Activated CD4-positive, alpha-beta T cell treated with anti-CD3 and anti-CD28 coated beads for 24 hours (primary cell): ENCODE measurements at places on chromosomes 4 and X.

DNA sequence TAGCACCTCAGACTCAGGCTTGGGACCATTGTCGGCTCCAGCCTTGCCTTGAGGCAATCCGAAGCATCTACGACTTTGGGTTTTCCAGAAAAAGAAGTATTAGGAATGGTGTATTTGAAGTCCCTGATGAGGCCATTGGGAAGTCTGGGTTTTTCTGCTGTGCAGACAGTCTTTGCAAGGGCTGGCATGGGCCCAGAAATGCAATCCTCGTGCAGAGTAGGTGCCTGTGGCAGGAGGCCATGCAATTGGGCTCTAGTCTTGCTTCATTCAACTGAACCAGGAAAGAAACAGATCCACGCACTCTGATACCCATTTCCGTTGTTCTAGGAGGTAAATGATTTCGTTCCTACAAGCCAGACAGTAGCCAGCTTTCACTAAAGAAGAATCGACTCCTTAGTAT lies 12.4 kb downstream of the ZFP92 start:
- no peak for DNase-seq

DNA sequence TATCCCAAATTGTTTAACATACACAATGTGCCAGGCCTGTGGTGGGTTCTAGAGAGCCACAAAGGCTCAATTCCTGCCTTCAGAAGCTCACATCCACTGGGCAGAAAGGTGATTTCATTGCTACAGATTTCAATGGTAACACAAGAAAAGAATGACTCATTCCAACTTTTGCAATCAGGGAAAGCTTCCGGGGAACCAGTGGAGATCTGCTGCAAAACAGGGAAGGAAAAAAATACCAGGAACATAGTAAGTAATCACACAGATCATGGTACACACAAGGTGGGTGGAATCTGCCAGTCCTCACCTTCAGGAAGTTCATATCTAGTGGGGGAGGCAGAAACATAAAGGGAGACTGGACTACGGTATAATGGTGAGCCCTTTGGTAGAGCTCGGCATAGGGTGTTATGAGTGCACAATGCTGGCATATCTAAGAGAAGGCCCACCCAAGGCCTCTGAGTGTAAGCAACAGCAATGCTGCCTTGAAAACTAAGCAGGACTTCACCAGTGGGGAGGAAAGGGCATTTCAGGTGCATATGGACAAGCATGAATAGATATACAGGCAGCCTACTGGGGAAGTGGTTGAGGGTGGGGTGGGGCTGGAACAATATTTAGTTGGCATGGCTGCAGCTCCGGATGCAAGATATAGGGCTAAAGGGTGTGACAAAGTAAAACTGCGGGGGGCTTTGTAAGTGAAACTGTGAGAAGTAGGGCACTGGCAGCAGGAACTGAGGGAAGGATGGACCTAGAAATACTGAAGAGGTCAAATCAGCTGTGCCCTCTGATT lies 24.2 kb downstream of the GPRIN3 start:
- DNase-seq = no peak

- no peak for DNase-seq
These were observed 518.5 kb downstream of the TLL1 start for GRCh38 chr4:166391501-166391900.

DNA sequence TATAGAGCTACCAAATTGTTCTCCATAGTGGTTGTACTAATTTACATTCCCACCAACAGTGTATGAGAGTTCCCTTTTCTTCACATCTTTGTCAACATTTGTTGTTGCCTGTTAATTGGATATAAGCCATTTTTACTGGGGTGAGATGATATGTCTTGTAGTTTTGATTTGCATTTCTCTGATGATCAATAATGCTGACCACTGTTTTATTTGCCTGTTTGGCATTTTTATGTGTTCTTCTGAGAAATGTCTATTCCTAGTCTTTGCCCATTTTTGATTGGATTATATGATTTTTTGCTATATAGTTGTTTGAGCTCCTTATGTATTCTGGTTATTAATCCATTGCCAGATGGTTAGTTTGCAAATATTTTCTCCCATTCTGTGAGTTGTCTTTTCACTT lies 44.3 kb downstream of the ACTRT1 start:
- no peak for DNase-seq

DNA sequence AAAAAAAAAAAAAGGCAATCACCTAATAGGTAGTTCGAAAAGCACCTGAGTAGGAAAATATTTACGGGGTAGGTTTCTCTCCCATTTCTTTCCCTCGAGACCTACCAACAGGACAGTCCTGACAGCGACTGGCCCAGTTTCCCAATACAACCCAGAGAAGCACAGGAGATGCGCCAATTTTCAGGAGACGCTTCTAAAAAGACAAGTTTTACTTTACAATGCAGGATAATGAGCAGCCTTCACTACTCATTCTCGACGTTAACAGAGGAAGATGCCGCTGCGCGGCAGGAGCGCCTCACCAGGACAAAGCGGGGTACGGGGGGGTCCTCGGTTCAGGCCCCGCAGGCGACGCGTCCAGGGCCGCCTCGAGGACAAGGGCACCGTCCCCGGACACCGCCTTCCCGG lies 708 bp downstream of the BCLAF3 start:
- DNase-seq = no peak

DNA sequence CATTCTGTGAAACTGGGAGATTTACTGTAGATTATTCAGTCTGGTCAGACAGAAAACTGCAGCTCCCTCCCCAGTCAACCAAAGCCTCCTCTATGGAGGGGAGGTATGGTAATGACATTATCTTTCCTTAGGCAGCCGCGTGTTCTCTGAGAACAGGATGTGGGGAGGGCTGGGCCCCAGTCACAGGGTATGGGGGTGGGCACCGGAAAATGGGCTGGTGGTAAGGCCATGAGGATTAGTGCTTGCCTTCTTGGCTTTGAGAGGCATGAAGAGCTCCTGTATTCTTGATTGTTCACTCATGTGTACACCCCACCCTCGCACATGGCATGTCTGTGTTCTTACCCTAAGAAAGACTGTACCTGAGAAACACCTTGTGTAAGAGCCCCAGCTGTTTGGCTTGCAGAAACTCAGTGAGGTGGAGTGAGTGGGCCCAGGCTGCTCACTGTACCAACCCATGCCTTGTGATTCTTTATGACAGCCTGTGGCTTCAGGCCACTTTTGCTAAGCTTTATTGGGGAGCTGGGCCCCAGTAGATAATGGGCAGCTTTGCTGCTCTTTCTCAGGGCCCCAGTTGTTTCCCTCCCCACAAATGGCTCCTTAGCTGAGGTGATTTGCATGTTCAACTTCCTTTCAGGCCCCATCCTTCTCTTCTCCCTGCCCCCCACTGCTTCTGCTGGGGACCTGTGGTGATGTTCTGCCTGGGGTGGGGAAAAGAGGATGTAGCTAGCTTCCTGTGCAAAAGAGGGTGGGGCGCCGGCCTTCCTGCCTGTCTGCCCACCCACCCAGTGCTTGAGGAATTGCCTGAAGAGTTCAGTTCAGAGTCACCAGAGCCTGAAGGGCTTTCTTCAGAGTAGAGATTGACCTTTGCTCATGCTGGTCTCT lies 30.7 kb downstream of the MSN start:
- peak; percentile 57 for DNase-seq

DNA sequence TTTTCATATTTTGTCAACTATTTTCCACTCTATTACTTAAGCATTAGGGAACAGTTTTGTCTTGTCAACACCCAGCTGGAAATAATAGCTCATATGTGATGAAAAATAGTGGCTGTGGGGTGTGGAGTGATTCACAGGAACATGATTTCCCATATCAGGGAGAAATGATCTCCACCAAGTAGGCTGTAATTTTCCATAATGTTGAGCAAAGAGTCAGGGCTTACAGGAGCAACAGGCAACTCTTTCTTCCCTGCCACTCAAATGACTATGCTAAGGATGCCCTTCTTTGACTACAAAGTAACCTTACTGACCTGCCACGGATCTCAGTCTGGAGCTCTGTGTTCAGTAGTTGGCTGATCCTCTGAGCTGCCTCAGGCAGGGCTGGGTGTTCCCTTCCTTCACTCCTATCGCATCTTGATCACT lies 90.0 kb upstream of the GATB start:
- no peak for DNase-seq

- DNase-seq = no peak
These were observed 14.2 kb upstream of the HERC5 start for GRCh38 chr4:88442689-88443191.

- DNase-seq = no peak
These were observed 2138.2 kb downstream of the PCDH7 start for GRCh38 chr4:32858361-32858760.

- no peak for DNase-seq
These were observed 102.0 kb downstream of the HPGD start for GRCh38 chr4:174420316-174420715.

GRCh38 chr4:15868111-15868510 lies 70.4 kb downstream of the FGFBP1 start:
- no peak for DNase-seq

GRCh38 chr4:17168571-17168970 lies 270.1 kb upstream of the LDB2 start:
- no peak for DNase-seq

DNA sequence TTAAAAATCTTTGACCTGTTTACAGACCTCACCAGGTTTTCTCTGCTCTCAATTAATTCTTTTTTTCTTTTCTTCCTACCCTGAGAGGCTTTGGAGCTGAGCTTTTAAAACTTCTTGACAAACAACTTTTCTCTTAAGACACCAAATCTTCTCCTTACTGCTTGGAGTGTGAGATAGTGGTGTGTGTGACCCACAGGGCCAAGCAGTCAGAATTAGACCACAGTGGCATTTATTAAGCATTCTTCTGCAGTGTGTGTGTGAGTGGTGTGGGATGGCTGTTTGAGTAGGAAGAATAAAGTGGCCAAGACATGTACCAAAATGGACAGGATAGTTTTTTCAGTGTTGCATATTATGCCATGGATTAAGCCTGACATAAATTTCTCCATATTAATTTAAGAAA lies 665.1 kb downstream of the RAPGEF2 start:
- DNase-seq = no peak

DNA sequence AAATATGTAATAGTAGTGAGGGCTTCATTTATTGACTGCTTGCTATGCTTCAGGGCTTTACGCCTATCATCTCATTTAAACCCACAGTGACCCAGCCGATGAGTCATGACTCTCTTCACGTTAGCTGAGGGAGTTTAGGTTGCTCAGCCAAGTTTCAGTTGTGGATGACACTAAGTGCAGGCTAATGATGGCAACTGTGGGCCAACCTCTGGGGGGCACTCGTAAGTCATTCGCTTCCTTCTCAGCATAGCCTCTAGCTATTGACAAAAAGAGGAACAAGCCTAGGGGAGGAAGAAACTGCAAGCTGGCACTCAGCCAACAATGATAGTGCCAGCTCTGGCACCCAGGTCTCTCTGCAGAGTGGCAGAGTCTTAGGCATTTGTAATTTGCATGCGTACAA lies 325.0 kb downstream of the ARHGAP10 start:
- DNase-seq = peak; percentile 45

DNA sequence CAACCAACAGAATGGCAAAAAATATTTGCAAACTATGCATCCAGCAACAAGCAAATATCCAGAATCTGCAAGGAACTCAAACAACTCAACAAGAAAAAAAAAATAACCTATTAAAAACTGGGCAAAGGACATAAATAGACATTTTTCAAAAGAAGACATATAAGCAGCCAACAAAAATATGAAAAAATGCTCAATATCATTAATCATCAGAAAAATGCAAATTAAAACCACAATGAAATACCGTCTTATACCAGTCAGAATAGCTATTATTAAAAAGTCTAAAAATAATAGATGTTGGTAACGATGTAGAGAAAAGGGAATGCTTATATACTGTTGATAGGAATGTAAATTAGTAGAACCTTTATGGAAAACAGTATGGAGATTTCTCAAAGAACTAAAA lies 53.4 kb downstream of the WDR19 start:
- no peak for DNase-seq

DNA sequence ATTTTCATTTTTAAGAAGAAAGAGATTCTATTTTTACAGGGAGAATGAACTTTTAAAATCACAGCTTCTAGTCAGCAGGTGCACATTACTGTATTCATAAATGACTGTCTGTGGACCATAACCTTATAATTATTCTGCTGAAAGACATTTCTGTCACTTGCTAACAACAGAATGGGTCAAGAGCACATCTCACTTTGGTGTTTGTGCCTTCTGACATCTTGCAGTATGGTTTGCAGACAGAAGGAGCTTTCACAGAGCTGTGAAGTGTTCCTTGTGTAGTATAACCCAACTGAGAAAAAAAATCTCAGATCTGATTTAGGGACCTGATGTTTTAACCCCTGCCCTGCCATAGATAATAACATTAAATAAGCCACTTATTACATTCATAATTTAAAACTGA lies 131.4 kb upstream of the CTSO start:
- DNase-seq = no peak

- DNase-seq = no peak
These were observed 7.6 kb upstream of the MSX1 start for GRCh38 chr4:4851906-4852305.

- no peak for DNase-seq
These were observed 61.6 kb upstream of the ARSJ start for GRCh38 chr4:114041117-114041475.

GRCh38 chr4:16067515-16067914 lies 16.3 kb downstream of the PROM1 start:
- DNase-seq = no peak

DNA sequence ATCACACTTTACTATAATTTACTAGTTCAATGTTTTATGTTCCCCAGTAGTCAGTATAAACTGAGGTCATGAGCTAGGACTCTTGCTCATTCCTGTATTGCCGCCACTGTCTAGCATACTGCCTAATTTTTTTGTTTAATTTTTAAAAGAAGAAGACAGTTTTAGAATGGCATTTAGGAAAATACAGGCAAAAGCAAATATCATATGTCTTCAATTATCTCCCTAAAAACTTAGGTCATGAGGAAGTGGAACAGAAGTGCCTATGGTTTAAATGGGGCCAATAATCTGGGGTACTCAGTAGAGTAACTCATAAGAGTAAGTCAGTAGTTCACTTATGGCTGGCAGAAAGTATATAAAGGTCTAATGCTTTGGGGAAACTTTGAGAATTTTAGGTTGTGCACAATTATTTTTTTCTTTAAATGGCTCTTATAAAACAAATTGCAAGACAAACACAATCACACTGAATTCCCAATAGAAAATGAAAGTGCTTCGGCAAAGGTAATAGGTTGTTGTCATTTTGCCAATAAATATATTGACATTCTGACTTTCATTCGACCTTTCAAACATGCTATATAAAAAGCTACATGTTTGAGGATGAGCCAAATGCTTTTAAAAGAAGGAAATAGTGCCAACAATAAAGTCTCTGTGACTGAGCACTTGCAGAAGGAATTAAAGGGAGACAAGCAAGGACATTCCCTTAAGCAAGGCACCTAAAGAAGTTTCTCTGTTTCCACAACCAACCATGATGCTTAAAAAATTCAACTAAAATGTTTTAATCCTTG lies 390.1 kb downstream of the PDGFC start:
- no peak for DNase-seq

- DNase-seq = no peak
These were observed 32.9 kb upstream of the GRID2 start for GRCh38 chr4:92270908-92271307.
